Inflammatory macrophage treated with lipopolysaccharide for 1 hour (primary cell): ENCODE measurements at places on chromosomes 4 and X.

- DNase-seq, result no peak
Measured at GRCh38 chrX:80808881-80809411, 731 bp downstream of the BRWD3 start.

DNA sequence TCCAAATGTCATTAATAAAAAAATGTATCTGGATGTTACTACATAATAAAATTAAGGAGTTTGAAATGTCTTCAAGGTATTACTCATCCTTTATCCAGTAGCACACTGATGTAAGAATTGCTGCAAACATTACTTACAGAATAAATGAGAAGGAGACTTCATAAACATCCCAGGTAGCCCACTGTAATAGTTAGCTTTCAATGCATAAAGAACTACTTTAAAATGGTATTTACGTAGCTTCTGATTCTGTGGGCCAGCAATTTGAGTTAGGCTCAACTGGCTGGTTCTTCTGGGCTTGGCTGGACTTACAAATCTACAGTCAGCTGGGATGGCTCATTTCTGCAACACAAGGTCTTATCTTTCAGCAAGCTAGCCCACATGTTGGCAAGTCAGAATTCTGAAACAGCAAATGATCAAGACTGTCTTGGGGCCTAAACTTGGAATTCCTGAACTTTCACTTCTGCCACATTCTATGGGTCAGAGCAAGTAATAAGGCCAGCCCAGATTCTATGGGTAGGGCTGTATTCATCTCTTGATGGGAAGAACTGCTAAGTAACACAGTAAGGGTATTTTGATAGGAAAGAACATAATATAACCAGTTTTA is 522.5 kb downstream of the IQCM start:
- no peak for DNase-seq

- DNase-seq, result no peak
Measured at GRCh38 chrX:42948723-42949657, 171.0 kb upstream of the PPP1R2C start.

DNA sequence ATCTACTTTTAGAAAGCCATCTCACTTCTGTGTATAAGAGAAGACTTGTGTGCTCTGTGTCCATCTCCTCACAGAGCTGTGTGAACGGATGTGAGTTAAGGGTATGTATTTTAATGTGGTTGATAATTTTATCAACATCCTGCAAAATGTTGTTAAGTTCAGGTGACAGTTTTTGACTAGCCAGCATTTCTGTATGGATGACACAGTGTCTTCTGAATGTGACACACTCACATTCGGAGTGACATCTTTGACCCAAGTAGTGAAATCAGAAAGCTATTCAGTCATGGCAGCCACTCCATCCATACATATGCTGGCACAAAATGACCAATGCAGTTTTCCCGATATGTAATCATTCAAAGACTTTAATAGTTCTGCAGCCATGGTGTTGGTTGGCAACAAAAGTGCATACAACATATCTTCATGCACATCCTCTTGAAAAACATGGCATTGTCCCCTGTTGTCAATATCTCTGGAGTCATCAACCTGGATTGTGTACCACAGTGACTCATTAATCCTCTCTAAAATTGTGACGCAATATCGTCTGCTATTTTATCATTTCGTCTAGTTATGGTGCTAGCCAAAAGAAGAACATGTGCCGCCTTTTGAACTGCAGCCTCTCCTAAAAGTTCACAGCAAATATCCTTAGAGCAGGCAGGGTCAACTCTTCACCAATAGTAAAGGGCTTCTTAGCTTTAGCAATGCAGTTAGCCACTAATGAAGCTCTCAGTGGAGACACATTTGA is 6.8 kb upstream of the FGF2 start:
- DNase-seq, result no peak

DNA sequence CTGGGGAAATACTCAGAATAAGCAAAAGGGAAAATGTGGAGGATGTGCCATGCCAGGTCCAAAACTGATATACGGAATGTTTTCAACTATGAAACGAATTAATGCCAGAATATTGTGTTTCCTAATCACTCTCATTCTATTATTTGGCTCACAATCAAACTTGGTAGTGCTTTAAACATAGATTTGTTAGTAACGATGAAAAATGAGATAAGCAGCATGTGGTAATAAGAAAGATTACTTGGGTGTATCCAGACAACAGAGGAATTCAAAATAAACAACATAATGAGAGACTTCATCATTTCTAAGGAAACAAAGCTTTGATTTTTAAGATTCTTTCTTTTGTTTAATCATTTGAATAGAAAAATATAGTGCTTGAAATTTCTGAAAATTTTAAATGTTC is 237.3 kb downstream of the TACR3 start:
- no peak for DNase-seq

DNA sequence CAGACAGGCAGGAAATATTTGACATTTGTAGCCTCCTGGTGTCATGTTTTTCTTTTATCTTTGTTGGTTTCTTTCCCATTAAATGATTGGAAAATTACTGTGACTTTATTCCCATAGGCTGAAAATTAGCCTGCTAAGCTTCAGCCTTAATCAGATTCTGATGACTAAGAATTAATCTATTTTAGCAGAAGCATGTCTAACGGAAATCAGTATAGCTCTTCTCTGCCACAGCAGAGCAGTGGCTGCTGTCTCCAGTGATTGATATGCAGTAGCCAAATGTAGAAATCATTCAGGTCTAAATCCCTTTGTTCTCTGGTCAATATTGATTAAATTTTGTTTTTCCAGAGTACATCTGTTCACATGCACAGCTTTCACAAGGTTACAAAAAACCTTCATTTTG is 199.3 kb downstream of the GC start:
- no peak for DNase-seq

DNA sequence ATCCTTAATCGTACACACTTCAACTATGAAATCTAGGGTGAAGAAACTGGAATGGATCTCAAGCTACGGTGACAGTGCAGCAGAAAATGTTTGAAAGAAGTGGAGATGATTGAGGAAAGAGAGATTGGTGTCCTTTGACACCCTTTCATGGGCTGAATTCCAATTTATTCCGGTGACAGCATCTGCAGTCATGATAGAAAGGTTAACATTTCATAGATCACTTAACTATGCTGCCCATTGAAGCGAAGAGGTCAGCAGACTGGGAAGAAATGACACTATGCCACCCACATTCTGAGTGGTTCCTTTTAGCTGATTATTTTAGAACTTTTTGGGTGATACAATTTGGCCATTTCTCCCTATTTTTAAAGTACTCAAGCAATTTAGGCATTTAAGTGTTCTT is 82.3 kb downstream of the DNAAF6 start:
- no peak for DNase-seq

- DNase-seq, result no peak
Measured at GRCh38 chr4:3179126-3179706, 69.7 kb upstream of the MSANTD1 start.

GRCh38 chr4:128847082-128847724 is 37.7 kb downstream of the JADE1 start:
- DNase-seq, result peak; percentile 35

- DNase-seq, result no peak
Measured at GRCh38 chr4:153241970-153242838, 38.0 kb downstream of the TRIM2 start.

DNA sequence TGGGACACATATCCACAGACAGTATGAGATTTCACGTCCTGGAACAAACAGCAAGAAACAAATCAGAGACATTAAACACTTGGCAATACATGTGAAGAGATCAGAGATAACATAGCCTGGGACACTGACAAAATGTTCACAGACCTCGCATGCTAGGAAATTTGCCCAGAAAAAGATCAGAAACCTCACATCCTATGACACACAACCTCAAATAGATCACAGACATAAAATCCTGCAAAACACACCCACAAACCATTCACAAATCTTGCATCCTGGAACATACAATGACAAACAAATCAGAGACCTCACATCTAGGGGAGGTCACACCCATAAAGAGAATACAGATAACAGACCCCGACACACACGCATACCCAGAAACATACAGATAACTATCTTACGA is 18.0 kb downstream of the SUV39H1 start:
- DNase-seq, result no peak

DNA sequence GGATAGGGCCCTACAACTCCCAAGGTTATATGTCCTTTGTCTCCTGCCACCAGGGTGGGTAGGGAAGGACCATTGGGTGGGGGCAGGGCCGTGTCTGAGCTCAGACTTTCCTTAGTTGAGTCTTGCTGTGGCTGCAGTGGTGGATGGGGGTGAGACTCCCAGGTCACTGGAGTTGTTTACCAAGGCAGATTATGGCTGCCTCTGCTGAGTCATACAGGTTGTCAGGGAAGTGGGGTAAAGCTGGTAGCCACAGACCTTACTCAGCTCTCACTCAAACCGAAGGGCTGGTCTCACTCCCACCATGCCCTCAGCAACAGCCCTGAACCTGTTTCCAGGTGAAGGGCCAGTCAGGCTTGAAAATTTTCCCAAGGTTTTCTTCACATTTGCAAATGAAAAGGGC is 58.8 kb upstream of the FAAH2 start:
- no peak for DNase-seq

- DNase-seq, result no peak
Measured at GRCh38 chr4:147345662-147346061, 135.2 kb upstream of the EDNRA start.

DNA sequence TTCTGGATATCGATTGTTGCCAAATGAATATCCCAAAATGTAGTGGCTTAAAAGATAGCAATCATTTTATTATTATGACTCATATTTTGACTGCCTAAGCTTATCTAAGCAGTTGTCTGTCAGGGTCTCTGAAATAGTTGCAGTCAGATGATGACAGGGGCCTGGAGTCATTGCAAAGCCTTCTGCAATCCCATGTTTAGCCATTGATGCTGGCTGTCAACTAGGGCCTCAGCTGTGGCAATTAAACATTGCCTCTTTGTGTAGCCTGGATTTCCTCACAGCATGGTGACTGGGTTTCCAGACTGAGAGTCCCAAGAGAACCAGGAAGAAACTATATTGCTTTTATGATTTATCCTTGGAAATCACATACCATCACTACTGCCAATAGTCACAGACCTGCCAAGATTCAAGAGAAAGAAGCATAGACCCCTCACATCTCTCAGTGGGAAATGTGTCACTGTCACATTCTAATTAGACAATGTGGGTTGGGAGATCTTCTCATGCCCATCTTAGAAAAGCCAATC is 227.3 kb upstream of the NOCT start:
- no peak for DNase-seq

GRCh38 chr4:28481565-28481964 is 1620.9 kb downstream of the STIM2 start:
- no peak for DNase-seq

GRCh38 chrX:16454926-16455325 is 195.0 kb upstream of the S100G start:
- no peak for DNase-seq

DNA sequence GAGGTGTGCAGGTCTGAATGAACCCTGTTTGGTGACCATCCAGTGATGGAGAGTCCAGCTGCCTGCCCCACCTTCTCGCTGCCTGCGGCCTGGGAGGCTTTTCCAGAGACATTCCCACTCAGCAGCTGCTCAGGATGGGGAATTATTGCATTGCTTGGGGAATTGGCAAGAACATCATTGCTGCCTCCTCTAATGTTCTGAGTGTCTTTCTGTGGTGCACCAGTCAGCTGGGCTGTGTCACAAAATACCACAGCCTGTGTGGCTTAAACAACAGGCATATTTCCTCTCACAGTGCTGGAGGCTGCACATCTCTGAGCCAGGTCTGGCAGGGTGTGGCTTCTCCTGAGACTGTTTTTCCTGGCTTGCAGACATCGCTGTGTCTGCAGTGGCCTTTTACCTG is 86.8 kb upstream of the AFAP1 start:
- DNase-seq, result no peak

GRCh38 chr4:69321153-69321729 is 41.0 kb downstream of the UGT2B28 start:
- no peak for DNase-seq

- no peak for DNase-seq
Measured at GRCh38 chr4:168883513-168883912, 126.5 kb downstream of the CBR4 start.

GRCh38 chr4:182901337-182901736 is 15.8 kb downstream of the DCTD start:
- DNase-seq, result no peak

- no peak for DNase-seq
Measured at GRCh38 chrX:74578137-74578536, 36.3 kb downstream of the RLIM start.

GRCh38 chrX:134999469-134999868 is 8.7 kb downstream of the SMIM10 start:
- DNase-seq, result peak; percentile 42

DNA sequence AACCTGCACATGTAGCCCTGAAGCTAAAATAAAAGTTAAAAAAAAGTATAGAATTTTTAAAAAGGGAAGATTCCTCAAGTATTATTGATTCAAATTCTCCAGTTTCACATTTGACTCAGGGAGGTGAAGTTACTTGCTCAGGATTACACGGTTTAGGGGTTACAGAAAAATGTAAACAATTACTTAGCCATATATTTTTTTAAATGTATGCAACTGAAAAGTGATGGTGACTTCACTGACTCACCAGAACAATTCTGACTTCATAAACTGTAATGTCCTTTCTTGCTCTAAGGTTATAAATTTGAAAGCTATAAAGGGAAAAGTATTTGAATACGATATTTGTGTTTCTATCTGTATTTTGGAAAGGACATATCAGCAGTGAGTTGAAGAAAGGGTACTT is 371.2 kb downstream of the SPRY1 start:
- DNase-seq, result no peak

DNA sequence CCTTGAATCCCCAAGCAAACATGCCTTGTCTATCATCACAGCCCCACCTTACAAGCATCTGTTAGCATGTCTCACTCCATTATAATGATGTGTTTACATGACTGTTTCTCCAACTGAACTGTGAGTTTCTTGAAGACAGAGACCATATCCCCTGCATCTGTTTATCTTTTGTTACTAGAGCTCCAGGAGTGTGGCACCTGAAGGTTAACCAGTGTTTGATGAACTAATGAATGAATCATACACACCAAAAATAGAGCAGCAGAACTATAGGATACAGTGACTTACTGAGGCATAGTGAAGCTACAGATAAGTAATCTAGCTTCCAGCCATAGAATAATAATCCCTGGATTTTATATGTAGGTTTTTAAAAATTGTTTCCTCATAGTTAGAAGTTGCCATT is 331.0 kb downstream of the PCDH7 start:
- DNase-seq, result no peak

DNA sequence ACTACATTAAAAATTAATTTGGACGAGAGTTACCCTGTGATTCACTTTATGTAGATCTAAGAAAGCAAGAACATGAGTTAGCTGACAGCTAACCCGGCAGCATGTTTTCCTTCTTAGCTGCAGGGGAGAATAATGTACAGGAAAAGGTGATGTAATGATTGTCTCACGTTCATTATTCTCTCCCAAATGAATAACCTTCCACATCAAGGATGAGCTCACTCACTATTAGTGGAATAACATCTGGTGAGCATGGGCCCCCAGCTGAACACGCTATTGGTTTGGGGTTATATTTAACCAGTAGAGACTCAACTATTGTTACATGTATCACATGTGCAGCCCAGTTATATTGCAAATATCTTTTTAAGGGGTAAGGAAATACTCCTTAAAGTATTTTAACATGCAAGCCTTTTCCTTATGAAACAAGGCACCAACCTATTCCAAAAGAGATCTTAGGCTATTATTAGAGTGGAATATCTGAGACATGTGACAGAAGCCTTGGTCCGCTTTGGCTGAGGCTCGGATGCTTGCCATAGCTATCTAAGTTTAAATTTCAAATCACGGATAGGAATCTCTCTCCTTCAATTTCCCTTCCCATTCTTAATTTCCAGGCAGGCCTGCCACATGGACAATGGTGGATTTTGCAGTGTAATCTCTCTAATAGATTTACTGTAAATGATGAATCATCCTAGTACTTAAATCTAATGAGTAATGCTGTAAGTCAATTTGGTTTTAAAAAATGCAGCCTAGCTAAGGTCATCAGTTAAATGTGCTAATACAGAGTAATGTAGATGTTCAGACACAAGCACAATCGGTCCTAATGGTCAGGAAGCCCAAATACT is 99.0 kb upstream of the OTUD4 start:
- DNase-seq, result no peak
